Chondrocyte (in vitro differentiated cells): ENCODE measurements at places on chromosomes 6 and 20. TPM values are rescaled to one million over a fixed set of nuclear protein-coding genes. Genes with fewer than 3 reads are reported as not detected.

Gene BPIFB2
- total RNA-seq = not detected in 3 replicates

DNA sequence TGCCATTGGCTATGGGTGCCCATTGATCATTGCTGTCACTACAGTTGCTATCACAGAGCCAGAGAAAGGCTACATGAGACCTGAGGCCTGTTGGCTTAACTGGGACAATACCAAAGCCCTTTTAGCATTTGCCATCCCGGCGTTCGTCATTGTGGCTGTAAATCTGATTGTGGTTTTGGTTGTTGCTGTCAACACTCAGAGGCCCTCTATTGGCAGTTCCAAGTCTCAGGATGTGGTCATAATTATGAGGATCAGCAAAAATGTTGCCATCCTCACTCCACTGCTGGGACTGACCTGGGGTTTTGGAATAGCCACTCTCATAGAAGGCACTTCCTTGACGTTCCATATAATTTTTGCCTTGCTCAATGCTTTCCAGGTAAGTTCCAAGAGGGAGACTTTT, 16.4 kb downstream of the ADGRF4 start:
- H3K36me3 ChIP-seq = no peaks in the 10 kb centered on the region
- H3K4me1 ChIP-seq = no peaks in the 10 kb centered on the region
- no peak for DNase-seq
- no peak overlapping the region for H3K27ac ChIP-seq

DNA sequence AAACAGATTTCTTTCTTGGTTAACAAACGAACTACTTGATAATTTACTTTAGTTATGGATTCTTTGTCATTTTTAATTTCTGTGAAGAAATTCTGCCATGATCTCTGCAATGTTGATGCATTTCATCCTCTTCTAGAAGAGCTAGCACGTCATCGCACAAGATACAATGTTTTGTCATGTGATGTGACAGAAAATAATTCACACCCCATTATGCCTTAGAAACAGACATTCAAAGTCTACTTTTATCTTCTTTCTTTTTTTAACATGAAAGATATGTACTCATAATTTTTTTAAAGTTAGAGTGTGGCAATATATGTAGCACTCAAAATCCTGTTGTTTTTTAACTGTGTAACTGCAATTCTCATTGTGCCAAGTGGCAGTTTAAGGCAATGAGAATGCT, 39.6 kb upstream of the NELFCD start:
- peaks cover 23% of the 10 kb centered on the region for H3K27me3 ChIP-seq
- H3K36me3 ChIP-seq = no peaks in the 10 kb centered on the region
- DNase-seq = no peak
- no peak overlapping the region for H3K27ac ChIP-seq

GRCh38 chr6:24481449-24481848, 7.9 kb downstream of the GPLD1 start:
- H3K4me1 ChIP-seq = peaks cover 18% of the 10 kb centered on the region

- DNase-seq = peak; percentile 52
- H3K27ac ChIP-seq = no peak overlapping the region
- H3K4me1 ChIP-seq = peaks cover 43% of the 10 kb centered on the region
- no peaks in the 10 kb centered on the region for H3K36me3 ChIP-seq
- H3K27me3 ChIP-seq = peaks cover 8% of the 10 kb centered on the region
- H3K4me3 ChIP-seq = no peak overlapping the region
Measured at GRCh38 chr20:25864326-25864962, 167.8 kb upstream of the ZNF337 start.

Gene MYCT1
- not detected in 3 replicates for total RNA-seq

Gene TTBK1
- 0.07 TPM in 1 of 3 replicates, not detected in the others for total RNA-seq

DNA sequence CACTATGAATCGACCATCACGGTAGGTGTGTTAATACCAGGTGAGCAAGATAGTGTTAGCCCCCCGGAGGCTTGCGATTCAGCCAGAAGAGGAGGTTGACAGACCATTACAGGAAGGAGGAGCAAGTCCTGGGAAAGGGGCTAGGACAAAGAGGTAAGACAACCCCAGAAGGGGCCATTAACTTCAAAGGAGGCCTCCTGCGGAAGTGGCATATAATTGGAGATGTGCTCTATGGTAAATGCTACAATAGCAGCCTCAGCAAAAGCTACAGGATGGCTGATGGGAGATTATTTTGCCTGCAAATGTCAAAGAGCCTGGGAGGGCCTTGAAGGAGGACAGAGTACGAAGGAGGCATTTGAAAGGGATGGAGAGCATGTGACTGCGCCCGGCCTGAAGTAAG, 108.6 kb upstream of the CITED2 start:
- H3K27me3 ChIP-seq = no peaks in the 10 kb centered on the region
- H3K4me1 ChIP-seq = peaks cover 3% of the 10 kb centered on the region
- DNase-seq = no peak
- no peak overlapping the region for H3K27ac ChIP-seq
- no peaks in the 10 kb centered on the region for H3K36me3 ChIP-seq
- no peak overlapping the region for H3K4me3 ChIP-seq

GRCh38 chr6:167827583-167828324, 1.0 kb downstream of the AFDN start:
- peaks cover 49% of the 10 kb centered on the region for H3K4me1 ChIP-seq
- H3K36me3 ChIP-seq = no peaks in the 10 kb centered on the region
- H3K4me3 ChIP-seq = peak overlapping the region; percentile 86
- no peak for DNase-seq
- H3K27me3 ChIP-seq = no peaks in the 10 kb centered on the region
- H3K27ac ChIP-seq = peak overlapping the region; percentile 90

Gene HLA-DOA
- not detected in 3 replicates for total RNA-seq

Gene PSORS1C2
- total RNA-seq = not detected in 3 replicates

DNA sequence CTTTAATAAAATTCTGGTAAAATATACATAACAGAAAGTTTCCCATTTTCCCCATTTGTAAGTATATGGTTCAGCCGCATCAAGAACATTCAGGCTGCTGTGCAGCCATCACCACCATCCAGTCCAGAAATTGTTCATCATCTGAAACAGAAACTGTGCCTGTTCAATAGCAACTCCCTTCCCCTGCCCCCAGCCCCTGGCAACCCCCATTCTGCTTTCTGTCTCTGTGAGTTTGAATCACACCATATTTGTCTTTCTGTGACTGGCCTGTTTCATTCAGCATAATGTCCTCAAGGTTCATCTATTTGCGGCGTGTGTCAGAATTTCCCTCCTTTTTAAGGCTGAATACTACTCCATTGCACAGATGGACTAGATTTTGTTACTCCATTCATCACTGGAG, 19.1 kb downstream of the VSTM2L start:
- peaks cover 2% of the 10 kb centered on the region for H3K27me3 ChIP-seq
- no peak for DNase-seq
- H3K27ac ChIP-seq = no peak overlapping the region
- H3K4me3 ChIP-seq = no peak overlapping the region

Gene TJAP1
- total RNA-seq = 27.7 to 35.3 TPM (median 31.0 TPM) in 3 replicates

Gene MOXD1
- total RNA-seq = 9.0 to 14.3 TPM (median 9.1 TPM) in 3 replicates

Gene CST2
- not detected in 3 replicates for total RNA-seq

Gene CFAP61
- not detected in 3 replicates for total RNA-seq

GRCh38 chr6:85157311-85157710, 292.6 kb upstream of the NT5E start:
- no peak for DNase-seq
- no peak overlapping the region for H3K27ac ChIP-seq
- H3K27me3 ChIP-seq = peaks cover 28% of the 10 kb centered on the region
- no peaks in the 10 kb centered on the region for H3K36me3 ChIP-seq

Gene DLK2
- total RNA-seq = 0.29 to 1.3 TPM (median 1.1 TPM) in 3 replicates

Gene LCA5
- total RNA-seq = 3.0 to 4.4 TPM (median 3.8 TPM) in 3 replicates

- no peak for DNase-seq
- peak overlapping the region; percentile 28 for H3K27ac ChIP-seq
Measured at GRCh38 chr6:64680446-64680845, 1026.6 kb downstream of the EYS start.

DNA sequence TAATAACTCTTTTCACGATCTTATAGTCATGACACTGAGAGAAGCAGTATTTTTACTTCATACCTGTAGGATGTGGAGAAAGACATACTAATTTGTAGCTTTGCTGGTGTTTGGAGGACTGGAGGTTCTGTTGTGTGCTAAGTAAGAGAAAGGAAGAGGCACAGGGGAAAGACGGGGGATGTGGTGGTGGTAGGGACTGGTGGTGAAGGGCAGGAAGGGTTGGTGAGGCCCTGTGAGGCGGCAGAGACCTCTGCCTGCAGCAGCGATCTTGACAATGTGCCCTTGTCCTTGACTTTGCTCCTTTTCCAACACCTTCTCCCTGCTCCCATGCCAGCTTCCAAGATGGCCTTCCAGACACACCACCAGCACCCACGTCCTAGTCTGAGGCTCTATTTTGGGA, 32.6 kb upstream of the MPC1 start:
- H3K36me3 ChIP-seq = peaks cover 50% of the 10 kb centered on the region
- no peak for DNase-seq
- H3K27me3 ChIP-seq = no peaks in the 10 kb centered on the region
- no peak overlapping the region for H3K4me3 ChIP-seq
- H3K27ac ChIP-seq = no peak overlapping the region

DNA sequence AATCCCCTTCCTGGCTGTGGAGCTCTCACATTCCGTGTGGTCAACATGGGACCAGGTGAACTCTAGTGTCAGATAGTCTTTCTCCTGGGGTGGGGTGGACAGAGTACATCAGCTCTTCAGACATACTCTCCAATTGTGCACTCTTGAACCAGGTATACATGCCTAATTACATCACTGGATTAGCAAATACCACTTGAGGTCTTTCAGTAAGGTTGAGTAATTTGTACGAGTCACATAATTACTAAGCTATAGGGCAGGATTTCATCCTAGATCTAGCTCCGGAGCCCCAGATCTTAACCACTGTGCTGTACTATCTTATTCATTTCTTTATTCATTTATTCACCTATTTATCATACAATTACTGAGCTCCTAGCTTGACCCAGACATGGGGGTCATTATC, 821.3 kb downstream of the TFAP2A start:
- H3K4me3 ChIP-seq = no peak overlapping the region
- H3K36me3 ChIP-seq = no peaks in the 10 kb centered on the region
- H3K27me3 ChIP-seq = no peaks in the 10 kb centered on the region
- H3K27ac ChIP-seq = no peak overlapping the region
- no peaks in the 10 kb centered on the region for H3K4me1 ChIP-seq

- H3K4me1 ChIP-seq = peaks cover 34% of the 10 kb centered on the region
- no peak overlapping the region for H3K4me3 ChIP-seq
- DNase-seq = no peak
- peaks cover 1% of the 10 kb centered on the region for H3K36me3 ChIP-seq
Measured at GRCh38 chr6:167499161-167499660, 174.3 kb downstream of the TTLL2 start.

GRCh38 chr6:31769684-31770371, 7.3 kb downstream of the VWA7 start:
- no peaks in the 10 kb centered on the region for H3K36me3 ChIP-seq
- no peak overlapping the region for H3K4me3 ChIP-seq
- no peaks in the 10 kb centered on the region for H3K4me1 ChIP-seq
- H3K27ac ChIP-seq = no peak overlapping the region
- no peaks in the 10 kb centered on the region for H3K27me3 ChIP-seq
- DNase-seq = no peak

- peak; percentile 38 for DNase-seq
- H3K4me3 ChIP-seq = no peak overlapping the region
- H3K4me1 ChIP-seq = peaks cover 11% of the 10 kb centered on the region
Measured at GRCh38 chr20:32010666-32011065, 428 bp downstream of the CCM2L start.

- no peaks in the 10 kb centered on the region for H3K36me3 ChIP-seq
- peaks cover 28% of the 10 kb centered on the region for H3K4me1 ChIP-seq
- no peak overlapping the region for H3K27ac ChIP-seq
- DNase-seq = no peak
- no peak overlapping the region for H3K4me3 ChIP-seq
Measured at GRCh38 chr6:6688283-6688682, 99.8 kb downstream of the LY86 start.

Gene APCDD1L
- total RNA-seq = 20.7 to 26.3 TPM (median 22.5 TPM) in 3 replicates

Gene EEF1A1
- 8,230 to 8,902 TPM (median 8,643 TPM) in 3 replicates for total RNA-seq

- H3K27ac ChIP-seq = no peak overlapping the region
- no peak overlapping the region for H3K4me3 ChIP-seq
- no peak for DNase-seq
- H3K27me3 ChIP-seq = peaks cover 6% of the 10 kb centered on the region
Measured at GRCh38 chr6:53464927-53465460, 79.9 kb downstream of the GCLC start.

GRCh38 chr20:23050076-23050838, 785 bp upstream of the THBD start:
- H3K27ac ChIP-seq = peak overlapping the region; percentile 94
- no peaks in the 10 kb centered on the region for H3K27me3 ChIP-seq
- H3K4me3 ChIP-seq = peak overlapping the region; percentile 85
- peaks cover 38% of the 10 kb centered on the region for H3K4me1 ChIP-seq
- H3K36me3 ChIP-seq = peaks cover 2% of the 10 kb centered on the region
- DNase-seq = no peak

DNA sequence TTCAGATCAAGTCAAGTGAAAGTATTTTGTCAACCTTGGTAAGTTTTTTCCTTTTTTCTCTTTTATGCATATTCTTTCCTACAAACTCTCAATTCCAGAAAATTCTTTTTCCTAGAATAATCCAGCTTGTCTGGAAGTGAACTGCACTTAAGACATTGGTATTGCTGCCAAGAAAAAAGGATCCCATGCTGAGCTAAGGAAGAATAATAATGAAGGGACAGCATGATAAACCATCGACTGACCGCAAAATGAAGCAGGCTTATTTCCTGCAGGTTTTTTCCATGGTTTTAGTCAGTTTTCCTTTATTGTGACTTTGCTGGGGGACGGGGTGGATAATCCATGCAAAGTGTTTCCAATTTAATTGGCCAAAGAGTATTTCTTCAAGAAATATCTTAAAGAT, 857.6 kb upstream of the SLC35B3 start:
- no peak for DNase-seq
- H3K27me3 ChIP-seq = no peaks in the 10 kb centered on the region

GRCh38 chr20:63519668-63520503, 679 bp upstream of the PPDPF start:
- no peak overlapping the region for H3K27ac ChIP-seq
- DNase-seq = peak; percentile 88
- no peaks in the 10 kb centered on the region for H3K27me3 ChIP-seq
- peaks cover 7% of the 10 kb centered on the region for H3K36me3 ChIP-seq

DNA sequence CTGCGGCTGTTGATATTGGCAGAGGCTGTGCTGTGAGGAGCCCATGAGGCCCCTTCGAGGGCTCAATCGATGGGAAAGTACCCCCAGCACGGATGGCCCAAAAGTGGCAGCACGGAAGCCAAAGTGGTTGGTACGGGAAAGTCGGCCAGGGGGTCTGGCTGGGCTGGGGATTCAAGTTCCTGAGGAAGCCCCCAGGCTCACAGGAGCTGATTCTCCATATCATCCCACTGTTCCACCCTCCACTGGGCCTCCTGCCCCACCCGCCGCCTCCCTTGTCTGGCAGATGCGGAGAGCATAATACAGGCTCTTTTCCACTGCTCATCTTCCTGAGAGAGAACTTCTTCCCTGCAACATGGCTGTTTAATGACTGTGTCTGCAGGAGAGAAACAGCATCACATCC, 217.8 kb upstream of the CST7 start:
- H3K36me3 ChIP-seq = no peaks in the 10 kb centered on the region
- H3K4me3 ChIP-seq = no peak overlapping the region
- peaks cover 3% of the 10 kb centered on the region for H3K27me3 ChIP-seq
- DNase-seq = no peak
- peaks cover 15% of the 10 kb centered on the region for H3K4me1 ChIP-seq

- H3K27ac ChIP-seq = no peak overlapping the region
- DNase-seq = no peak
- H3K4me1 ChIP-seq = peaks cover 20% of the 10 kb centered on the region
- no peak overlapping the region for H3K4me3 ChIP-seq
Measured at GRCh38 chr6:20416567-20417345, 15.1 kb downstream of the E2F3 start.

Gene GUCA1A
- 0.38 TPM in 1 of 3 replicates, not detected in the others for total RNA-seq

Gene FLRT3
- 1.5 to 1.7 TPM (median 1.7 TPM) in 3 replicates for total RNA-seq

Gene CENPB
- 91.1 to 94.9 TPM (median 92.1 TPM) in 3 replicates for total RNA-seq
